ENCODE measurements at places on chromosomes 2 and 18.

- peak; percentile 60 for DNase-seq
Measured at GRCh38 chr2:232633413-232634205, at the start of gene EFHD1. EFHD1 (plus strand) TSS chr2:232633604; CDS start chr2:232633705, 101 bp downstream.

- DNase-seq: no peak
Measured at GRCh38 chr18:51520676-51521180, 323.2 kb upstream of the MEX3C start.

- no peak for DNase-seq
Measured at GRCh38 chr18:51241226-51241625, 43.7 kb upstream of the MEX3C start.

DNA sequence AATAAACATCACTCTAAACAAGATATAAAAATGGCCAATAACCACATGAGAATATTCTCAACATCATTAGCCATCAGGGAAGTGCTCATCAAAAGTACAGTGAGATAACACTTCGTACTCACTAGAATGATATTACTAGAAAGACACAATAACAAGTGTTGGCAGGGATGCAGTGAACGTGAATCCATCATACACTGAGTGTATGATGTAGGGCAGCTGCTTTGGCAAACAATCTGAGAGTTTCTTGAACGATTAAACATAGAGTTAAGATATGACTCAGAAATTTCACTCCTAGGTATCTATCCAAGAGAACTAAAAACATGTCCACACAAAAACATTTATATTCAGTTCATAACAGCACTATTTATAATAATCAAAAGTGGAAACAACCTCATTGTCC lies 368.9 kb downstream of the PID1 start:
- DNase-seq: no peak

GRCh38 chr2:8329660-8330622 lies 351.9 kb upstream of the ID2 start:
- no peak for DNase-seq

DNA sequence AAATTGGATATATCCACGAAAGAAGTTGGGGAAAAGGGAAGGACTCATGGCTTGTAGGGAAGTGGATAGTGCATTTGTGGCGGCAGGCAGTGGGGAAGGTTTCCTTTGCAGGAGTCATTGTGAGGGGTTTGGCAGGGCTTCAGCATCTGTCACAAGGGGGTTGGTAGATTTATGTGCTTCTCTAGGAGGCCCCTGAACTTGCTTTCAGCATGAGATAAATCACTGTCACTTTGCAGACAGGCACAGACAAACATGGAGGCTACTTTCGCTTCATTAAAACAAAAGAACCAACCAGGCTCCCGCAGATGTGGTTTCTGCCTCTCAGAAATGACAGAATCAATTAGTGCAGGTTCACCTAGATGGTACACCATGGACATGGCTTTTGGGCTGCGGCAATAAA lies 340.7 kb downstream of the TGIF1 start:
- no peak for DNase-seq

DNA sequence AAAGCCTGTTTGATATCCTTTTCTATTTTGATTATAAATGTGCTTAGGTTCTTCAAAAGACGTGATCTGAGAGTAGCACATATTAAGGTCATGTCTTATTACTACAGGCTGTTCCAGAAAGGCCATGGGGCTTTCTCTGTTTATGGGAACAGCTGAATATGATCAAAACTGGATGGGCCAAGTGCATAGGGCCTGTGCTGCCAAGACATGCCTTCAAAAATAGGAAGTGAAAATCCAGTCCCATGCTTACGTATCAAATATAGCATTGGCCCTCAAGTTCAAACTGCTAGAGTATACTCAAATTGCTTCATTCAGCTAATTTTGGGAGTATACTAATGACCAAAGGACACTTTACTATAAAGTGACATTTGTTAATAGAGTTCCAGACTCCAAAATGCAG lies 24.1 kb downstream of the SLC25A52 start:
- DNase-seq: no peak

GRCh38 chr18:80233201-80233835 lies 14.0 kb downstream of the PARD6G start:
- no peak for DNase-seq

GRCh38 chr2:234135750-234136221 lies 85.3 kb downstream of the SPP2 start:
- DNase-seq: peak; percentile 67

DNA sequence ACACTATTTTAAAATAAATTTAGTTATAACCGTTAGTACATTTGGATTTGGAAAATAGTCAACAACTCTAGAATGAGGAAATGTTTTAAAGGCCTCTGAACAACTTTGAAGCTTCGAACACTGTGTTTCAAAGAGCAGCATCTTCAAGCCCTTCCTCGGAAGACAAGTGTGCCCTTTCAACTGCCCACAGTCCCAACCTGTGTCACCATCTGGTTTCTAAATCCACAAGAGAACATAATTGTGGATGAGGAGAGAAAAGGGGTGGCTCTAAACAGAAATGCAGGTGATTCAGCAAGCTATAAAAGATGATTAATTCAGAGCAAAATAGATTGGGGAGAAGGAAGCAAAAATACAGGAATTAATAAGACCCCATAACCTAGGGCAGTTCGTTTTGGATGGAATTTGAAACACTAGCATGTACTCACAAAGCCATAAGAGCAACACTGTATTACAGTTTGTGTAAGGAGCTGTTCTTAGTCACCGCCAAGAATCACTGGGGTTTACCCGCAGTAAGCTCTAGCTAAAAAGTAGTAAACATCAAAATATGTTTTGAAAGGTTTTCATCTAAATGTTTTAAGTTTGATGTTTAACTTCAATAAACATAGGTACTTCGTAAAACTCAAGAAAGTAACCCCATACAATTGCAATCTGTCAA lies 160.7 kb downstream of the EIPR1 start:
- DNase-seq: no peak

DNA sequence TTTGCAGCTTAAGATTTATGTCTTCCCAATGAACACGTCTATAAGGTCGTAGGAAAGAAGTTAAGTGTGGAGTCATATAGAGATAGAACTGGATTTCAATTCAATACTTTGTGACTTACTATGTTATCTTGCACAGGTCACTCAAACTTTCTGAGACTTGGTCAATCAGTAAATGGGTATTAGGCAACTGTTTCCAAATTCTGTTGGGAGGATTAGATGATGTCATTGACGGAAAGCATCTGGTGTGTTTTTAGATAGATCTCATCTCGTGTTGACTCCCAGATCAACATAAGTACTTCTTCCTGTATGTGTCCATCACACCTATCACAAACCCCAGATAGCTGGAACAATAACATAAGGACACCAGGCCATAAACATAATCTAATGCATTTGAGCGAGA lies 771.1 kb upstream of the FANCL start:
- DNase-seq: no peak

DNA sequence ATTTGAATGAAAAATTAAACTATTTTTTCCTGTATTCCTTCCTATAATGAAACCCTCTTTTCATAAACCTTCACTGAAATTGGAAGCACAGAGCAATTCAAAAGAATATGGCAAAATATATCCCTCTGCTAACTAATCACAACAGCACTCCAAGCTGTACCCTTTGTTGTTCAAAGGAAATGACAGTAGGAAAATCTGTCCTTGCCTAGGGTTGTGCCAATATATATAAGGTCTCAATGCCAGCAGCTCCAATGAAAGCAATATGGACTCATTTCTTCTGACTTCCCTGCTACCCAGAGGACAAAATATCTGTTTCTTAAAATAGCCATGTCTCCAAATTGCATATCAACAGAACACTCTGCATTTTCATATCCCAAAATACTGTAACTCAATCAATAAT lies 373.9 kb upstream of the MC4R start:
- DNase-seq: no peak

DNA sequence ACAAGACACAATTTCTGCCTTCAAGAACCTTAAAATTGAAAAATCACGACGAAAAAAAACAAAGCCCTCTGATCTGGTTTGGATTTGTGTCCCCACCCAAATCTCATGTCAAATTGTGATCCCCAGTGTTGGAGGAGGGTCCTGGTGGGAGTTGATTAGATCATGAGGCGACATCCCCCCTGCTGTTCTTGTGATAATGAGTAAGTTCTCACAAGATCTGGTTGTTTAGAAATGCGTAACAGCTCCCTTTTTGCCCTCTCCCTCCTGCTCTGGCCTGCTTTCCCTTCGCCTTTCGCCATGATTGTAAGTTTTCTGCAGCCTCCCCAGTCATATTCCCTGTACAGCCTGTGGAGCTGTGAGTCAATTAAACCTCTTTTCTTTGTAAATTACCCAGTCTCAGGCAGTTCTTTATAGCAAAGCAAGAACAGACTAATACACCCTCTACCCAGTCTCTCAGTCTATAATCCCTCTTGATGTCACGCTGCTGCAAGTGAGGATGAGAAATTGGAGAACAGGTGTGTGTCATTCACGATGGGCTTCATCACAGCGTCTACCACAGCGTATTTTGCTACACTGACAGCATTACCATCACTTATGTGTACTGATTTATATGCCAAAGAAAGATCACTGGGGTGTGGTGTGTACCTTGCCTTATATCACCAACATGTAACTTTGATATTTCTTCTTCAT lies 330.7 kb downstream of the MTX2 start:
- DNase-seq: no peak

GRCh38 chr2:72696559-72696958 lies 129.3 kb downstream of the EXOC6B start:
- DNase-seq: no peak

- no peak for DNase-seq
Measured at GRCh38 chr2:221493391-221493790, 78.7 kb downstream of the EPHA4 start.

GRCh38 chr2:101766871-101767739 lies 69.6 kb downstream of the MAP4K4 start:
- DNase-seq: no peak

GRCh38 chr2:8568543-8569302 lies 113.1 kb upstream of the ID2 start:
- DNase-seq: no peak

- no peak for DNase-seq
Measured at GRCh38 chr2:214035091-214035852, 375.6 kb upstream of the VWC2L start.

All from muscle of back (tissue), 13 donors.